ENCODE measurements at places on chromosomes 2 and 18. TPM values are rescaled to one million over a fixed set of nuclear protein-coding genes. Genes with fewer than 3 reads are reported as not detected.

The DYNAP gene
- total RNA-seq, result not detected

The HSBP1L1 gene
- total RNA-seq, result 2.6 TPM

The ZNF892 gene
- total RNA-seq, result 14.7 TPM

The MEP1B gene
- not detected for total RNA-seq

The IL36G gene
- total RNA-seq, result not detected

The C2orf80 gene
- total RNA-seq, result 0.55 TPM

The CNTNAP5 gene
- total RNA-seq, result 8.2 TPM

The RBKS gene
- 3.4 TPM for total RNA-seq

The CENPA gene
- total RNA-seq, result 22.8 TPM

The CRACDL gene
- total RNA-seq, result 0.86 TPM

The KCNF1 gene
- 15.0 TPM for total RNA-seq

The RAPH1 gene
- total RNA-seq, result 24.1 TPM

The SKA1 gene
- 70.6 TPM for total RNA-seq

The TMEM247 gene
- total RNA-seq, result not detected

The AOX1 gene
- 8.8 TPM for total RNA-seq

All from endodermal cell (in vitro differentiated cells).